ENCODE measurements at places on chromosomes 5 and 9. TPM values are rescaled to one million over a fixed set of nuclear protein-coding genes. Genes with fewer than 3 reads are reported as not detected.

SMIM15 gene
- total RNA-seq: 22.6 TPM

GRCh38 chr5:133140311-133140710 is 88.5 kb downstream of the HSPA4 start:
- no peak for DNase-seq

DNA sequence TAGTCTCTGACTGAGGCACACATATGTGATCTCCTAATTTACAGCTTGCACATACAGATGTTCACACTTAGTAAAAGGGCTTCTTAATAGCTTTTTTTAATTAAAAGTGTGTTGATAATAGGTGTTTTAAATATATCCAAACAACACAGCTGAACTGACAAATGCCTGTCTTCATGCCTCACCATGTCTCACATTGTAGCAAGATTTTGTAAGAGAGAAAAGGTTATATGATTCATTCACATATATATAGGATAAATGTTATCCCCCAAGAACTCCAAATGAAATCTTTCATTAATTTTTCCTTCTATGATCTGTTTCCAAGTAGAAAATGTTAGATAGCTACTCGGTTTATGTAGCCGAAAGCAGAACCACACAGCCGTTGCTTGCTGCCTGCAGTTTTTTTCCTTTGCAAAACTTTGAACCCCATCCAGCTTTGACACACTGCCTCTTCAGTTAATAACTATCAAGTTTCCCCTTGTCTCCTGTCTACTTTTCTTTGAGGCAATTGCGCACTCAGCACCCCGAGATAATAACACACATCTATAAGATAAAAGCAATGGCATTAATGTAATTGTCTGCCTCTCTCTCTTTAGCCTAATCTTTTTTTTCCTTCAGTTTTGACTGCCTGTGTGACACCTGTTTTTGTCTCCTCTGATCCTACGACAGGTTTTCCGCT is 299.2 kb downstream of the BNC2 start:
- no peak for DNase-seq

- DNase-seq: no peak
Observed at GRCh38 chr9:126233913-126234525, 92.6 kb upstream of the MVB12B start.

DNA sequence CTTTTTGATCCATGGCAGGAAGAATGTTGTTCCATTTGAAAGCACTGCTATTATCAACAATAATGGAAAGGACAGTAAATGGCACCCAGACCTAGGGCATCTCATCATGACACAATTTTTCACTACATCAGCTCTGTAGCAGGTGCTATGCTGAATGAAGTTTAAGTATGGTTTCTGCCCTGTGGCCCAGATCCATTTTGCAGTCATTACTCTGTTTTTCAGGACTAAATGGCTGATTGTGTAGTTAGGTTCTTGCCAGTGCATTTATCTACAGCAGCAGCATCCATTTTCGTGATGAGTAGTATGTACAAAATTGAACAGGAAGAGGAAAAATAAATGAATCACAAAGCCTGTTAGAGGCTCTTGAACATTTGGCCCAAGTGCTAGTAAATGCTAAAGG is 270.5 kb upstream of the CD180 start:
- DNase-seq: no peak

All from CD8-positive, alpha-beta T cell (primary cell).